ENCODE measurements at places on chromosomes 12 and 14.
A peak's percentile ranks its signal among the peaks of the same experiment; 100 is the strongest.

DNA sequence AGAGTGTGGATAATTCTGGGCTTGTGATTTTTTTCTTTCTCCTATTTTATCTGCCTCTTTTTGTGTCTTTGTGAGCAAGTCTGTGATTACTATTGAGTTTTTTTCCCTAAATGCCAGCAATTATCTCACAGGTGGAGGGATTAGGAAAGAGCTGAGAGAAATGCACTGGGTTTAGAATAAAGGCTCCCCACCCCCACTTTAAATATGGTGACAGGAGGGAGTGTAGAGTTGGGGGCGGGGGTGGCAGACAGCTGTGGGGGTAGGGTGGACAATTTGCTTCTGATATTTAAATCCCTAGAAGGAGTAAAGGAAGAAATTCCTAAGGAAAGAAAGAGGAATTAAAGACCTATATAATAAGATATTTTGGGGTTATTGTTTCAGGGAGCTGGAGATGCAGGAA lies 145.9 kb downstream of the NRXN3 start:
- no peak for DNase-seq

GRCh38 chr14:20262642-20263128 lies 23.6 kb downstream of the OR11H4 start:
- no peak for DNase-seq

- peak; percentile 75 for DNase-seq
These were observed 7.6 kb downstream of the VPS37B start for GRCh38 chr12:122888232-122888752.

- no peak for DNase-seq
These were observed 178.5 kb downstream of the CALM1 start for GRCh38 chr14:90575336-90575735.

DNA sequence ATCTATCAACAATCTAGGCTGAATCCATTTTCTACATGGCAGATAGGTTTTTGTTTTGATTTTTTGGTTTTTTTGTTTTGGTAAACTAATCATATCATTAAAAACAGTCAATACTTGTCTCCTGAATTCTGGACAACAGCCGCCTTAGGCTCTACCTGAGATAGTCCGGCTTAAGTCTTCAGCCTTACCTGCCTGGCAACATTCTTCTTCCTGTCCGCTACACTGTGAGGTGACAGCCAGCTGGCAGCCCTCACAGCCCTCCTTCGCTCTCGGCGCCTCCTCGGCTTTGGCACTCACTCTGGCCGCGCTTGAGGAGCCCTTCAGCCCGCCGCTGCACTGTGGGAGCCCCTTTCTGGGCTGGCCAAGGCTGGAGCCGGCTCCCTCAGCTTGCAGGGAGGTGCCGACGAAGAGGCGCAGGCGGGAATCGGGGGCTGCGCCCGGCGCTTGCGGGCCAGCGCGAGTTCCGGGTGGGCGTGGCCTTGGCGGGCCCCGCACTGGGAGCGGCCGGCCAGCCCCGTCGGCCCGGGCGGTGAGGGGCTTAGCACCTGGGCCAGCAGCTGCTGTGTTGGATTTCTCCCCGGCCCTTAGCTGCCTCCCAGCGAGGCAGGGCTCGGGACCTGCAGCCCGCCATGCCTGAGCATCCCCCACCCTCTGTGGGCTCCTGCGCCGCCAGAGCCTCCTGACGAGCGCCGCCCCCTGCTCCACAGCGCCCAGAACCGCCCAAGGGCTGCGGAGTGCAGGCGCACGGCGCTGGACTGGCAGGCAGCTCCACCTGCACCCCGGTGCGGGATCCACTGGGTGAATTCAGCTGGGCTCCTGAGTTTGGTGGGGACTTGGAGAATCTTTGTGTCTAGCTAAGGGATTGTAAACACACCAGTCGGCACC lies 49.0 kb downstream of the MDGA2 start:
- no peak for DNase-seq

DNA sequence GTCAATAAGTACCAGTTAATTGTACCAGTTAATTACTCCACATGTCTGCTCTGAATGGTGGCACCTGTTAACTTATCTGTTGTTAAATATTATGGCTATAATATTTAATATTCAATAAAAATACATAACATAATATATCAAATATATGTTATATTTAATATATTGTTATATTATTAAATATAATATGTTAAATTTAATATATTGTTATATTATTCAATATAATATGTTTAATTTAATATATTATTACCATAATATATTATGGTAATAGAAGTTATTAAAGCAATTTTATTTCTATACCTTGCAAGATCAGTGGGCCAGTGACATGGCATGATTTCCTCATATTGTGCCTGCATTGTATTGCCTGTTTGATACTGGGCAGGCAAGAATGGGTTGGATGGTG lies 98.4 kb downstream of the TBC1D30 start:
- DNase-seq: no peak

DNA sequence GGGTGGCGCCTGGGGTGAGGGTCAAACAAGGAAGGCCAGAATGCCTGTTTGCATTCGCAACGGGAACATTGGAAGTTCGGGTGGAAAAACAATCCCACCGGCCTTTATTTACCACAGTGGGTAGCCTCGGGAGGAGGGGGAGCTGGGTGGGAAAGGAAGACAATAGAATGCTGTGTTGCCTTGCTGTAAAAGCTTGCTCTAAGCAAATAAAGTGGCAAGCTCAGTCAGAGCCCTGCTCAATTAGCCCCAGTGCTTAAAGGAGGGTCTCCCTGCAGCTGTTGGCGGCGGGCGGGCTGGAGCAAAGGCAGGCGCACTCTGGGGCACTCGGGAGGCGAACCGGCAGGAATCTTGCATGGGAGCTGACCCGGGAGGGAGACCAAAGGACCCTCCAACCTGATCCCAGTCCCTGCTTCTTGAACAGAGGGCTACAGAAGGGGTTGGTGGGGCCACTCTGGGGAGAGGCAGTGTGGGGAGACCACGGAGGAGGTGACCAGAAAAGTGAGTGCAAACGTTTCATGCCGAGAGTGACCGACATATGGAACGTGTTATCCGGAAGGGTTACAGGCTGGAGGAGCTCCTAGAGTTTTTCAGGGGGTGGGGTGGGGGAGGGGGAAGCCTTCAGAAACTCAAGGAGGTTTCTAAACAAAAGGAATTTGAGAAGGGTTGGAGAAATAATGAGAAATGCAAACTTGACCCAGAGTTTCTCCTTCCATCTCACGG lies 48.5 kb downstream of the NTF3 start:
- DNase-seq: no peak

- DNase-seq: peak; percentile 70
These were observed 17.8 kb upstream of the HDAC7 start for GRCh38 chr12:47837190-47838171.

- DNase-seq: peak; percentile 80
These were observed 1.2 kb upstream of the NEMF start for GRCh38 chr14:49853572-49854375.

DNA sequence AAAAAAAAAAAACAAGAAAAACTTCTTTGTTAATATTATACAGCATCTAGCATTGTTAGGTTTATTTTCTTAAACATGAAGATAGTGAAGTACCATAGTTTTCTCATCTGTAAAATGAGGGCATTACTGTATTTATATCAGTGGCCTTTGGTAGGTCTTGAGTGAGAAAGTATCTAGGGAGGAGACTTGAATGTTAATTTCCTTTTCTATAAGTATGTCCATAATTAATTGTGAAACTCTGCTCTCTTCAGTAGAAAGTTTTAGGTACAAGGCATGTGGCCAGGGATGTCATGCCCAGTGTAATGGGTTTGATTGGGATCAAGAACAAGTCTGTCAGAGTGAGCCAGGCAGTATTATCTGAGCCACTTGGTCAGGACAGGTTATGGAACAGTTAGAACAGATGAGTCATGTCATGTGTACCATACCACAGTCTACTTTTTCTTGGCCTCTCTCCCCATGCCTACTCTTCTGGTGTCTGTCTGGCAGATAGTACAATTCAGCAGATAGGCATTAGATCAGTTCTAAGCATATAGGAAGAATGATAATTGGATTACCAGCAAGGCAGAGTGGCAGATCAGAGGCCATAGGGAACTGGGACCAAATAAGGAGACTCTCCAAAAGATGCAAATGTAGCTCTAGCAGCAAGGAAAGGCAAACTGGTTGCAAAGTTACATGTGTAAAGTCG lies 30.4 kb downstream of the FBXO34 start:
- DNase-seq: no peak

DNA sequence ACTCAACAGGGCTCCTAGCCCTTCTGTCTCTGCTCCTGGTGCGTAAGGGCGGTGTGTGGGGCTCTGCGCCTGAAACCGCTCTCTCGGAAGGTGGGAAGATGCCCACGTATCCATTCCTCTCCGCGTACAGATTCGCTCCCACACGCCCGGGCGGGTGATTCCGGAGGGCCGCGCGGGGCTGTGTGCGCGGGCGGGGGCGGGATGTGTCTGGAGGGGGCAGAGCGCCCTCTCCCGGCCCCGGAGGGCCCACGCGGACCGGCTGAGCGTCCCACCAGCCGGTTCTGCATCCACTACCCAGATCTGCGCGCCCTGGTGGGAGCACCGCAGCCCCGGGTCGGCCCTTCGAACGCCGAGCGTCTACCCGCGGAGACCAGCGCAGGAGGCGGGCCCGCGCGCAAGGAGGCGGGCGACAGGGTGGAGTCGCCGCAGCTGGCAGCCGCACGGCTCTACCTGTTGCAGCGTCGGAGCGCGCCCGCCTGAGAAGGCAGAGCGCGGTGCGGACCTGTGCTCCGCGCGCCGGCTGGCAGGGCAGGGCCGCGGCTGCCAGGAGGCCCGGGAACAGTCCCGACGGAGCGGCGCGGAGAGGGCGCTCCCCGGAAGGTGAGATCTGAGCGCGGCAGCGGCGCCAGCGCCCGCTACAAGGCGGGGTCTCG lies 1.4 kb upstream of the KCNK13 start:
- peak; percentile 82 for DNase-seq

- peak; percentile 63 for DNase-seq
These were observed 663 bp downstream of the NCKAP5L start for GRCh38 chr12:49827401-49828099.

- no peak for DNase-seq
These were observed 73.2 kb downstream of the TSPAN11 start for GRCh38 chr12:30999723-31000122.

GRCh38 chr14:24298892-24299254 lies 707 bp downstream of the DHRS1 start:
- peak; percentile 41 for DNase-seq

GRCh38 chr14:36818794-36819384 lies 157.2 kb downstream of the PAX9 start:
- DNase-seq: no peak

DNA sequence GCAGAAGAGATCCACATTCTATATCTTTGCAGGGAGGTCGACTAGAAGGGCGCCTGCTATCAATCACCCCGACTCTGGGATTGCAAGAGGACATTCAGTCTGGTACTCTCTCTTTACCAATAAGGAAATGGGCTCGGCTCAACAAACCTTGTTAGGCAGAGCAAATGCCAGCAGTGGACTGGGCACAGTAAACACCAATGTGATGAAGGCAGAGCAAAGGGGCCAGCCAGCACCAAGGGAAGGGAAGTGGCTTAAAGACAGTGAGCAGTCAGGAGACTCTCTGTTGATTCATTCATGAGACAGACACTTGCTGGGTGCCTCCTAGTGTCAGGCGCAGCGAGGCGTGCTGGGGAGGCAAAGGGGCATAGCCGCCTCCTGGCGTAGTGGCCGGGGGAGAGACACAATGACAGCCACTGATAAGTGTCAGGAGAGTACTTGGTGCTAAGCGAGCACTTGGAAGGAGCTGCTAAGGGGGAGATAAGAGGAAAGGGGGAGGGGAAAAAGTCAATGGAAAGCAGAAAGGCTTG lies 34.1 kb downstream of the TMCC3 start:
- no peak for DNase-seq

DNA sequence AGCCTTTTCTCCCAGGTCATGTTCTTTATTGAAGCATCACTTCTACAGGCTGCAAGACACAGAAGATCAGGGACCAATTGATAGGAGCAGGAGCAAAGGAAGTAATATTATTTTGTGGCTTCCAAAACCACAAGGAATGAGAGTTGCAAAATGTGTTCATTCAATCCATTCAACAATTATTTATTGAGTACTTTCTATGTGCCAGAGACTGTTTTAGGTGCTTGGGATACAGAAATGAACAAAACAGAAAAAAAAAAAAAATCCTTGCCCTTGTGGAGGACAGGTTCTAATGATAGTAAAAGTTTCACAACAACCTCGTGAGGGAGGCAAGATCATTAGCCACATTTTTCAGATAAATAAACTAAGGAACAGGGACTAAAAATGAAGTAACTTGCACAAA lies 20.1 kb upstream of the DACT1 start:
- DNase-seq: no peak

GRCh38 chr14:54564868-54565784 lies 1.8 kb upstream of the SAMD4A start:
- peak; percentile 61 for DNase-seq

DNA sequence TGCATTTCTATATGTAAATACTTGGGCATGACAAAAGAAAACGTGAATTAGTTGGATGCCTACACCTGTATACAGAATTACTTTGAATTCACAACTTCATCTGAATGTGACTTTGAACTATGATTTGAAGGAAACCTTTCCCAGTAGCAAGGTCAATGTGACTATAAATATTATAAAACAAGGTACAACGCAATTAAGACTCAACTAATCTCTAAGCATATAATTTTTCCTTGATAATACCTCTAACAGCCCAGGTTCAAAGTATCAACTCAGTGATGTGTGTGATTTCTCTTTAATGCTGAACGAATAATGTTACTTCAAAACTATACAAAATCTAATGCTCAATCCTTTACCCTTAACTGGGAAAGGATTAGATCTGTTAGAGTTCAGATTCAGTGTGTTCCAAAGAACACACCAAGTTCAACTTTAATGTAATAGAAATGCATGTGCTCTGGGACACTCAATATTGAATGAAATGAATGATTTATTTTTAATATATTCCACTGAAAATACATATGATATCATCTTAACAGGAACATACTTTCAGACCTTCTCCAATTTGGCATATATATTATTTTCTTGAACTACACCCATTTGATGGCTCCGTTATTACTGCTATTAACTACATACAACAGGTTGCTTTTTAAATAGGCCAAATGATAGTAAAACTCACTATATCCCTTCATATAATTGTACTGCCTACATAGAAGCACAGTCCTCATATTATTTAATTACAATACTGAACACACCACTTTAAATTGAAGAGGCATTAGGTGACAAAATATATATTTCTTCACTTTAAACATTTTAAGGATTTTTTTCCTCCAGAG lies 40.1 kb upstream of the MTERF2 start:
- DNase-seq: no peak

DNA sequence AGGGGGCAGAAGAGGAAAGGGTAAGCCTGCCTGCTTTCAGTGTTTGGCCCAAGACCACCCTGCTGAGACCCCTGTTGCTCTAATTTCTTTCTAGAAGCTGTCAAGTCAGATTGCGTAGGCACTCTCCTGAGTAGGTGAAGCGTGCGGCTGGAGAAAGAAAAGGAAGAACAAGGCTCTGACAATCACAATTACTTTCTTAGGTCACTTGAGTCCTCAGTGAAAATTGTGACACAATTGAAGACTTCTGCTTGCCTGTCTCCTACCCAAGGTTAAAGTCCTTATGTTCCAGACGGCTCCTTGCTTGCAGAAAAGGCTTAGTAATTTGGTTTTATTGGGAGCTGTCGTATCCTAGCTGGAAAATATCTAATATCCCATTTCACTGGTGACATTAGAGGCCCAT lies 721 bp upstream of the CTSG start:
- no peak for DNase-seq
